ENCODE measurements at places on chromosomes 7 and 10. TPM values are rescaled to one million over a fixed set of nuclear protein-coding genes. Genes with fewer than 3 reads are reported as not detected.

Gene ANKRD2
- not detected for total RNA-seq

Gene ABCC2
- total RNA-seq: 13.2 TPM

Gene EEPD1
- 2.5 TPM for total RNA-seq

DNA sequence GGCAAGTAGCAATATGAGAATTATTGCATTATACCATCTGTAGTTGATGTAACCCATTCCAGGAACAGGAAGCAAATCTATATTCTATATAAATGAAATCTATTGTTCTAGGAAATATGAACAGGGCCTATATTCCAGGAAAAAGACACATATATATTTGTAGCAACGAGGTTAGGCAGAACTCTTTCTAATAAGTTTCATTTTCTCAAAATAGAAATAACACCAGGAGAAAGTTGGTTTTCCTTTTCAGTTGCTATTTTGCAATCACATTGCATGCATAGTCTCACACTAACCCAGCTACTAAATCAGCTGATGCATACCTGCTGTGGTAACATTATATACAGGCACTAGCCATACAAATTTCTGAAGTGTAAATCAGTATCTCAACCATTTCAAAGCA is 6.2 kb upstream of the IFIT2 start:
- DNase-seq: no peak

GRCh38 chr7:66928388-66928787 is 7.4 kb downstream of the TMEM248 start:
- no peak for DNase-seq

All from RPMI7951 (cell line).